Left cardiac atrium (tissue), 4 donors: ENCODE measurements at places on chromosomes 5 and 9.

GRCh38 chr9:116361547-116361946 lies 208.0 kb downstream of the PAPPA start:
- DNase-seq = no peak

- peak; percentile 45 for DNase-seq
These were observed 220.6 kb downstream of the CTNND2 start for GRCh38 chr5:11683666-11684065.

DNA sequence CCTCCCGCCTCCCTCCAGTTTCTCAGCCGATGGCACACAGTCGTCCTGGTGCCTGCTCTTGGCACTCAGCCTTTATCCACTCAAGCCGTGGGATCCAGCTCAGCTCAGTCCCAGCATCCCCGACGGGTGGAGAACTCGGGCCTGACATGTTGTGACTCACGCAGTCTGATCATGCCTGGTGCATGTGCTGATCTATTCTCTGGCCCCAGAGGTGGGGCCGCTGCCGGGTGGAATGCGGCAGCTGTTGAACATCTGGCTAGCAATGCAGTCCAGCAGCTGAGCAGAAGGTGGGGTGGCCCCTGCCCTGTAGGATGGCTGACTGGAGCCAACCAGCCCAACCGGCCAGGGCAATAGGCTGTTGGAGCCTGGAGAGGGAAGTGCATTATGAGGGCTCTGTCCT lies 1.7 kb upstream of the AIF1L start:
- DNase-seq = peak; percentile 54

GRCh38 chr5:135251093-135251492 lies 147.9 kb downstream of the MACROH2A1 start:
- DNase-seq = no peak

- DNase-seq = peak; percentile 33
These were observed 453.8 kb upstream of the ZNF608 start for GRCh38 chr5:125199968-125200865.
